ENCODE measurements at places on chromosomes 4 and X.
A peak's percentile ranks its signal among the peaks of the same experiment; 100 is the strongest.

GRCh38 chr4:187814737-187815465, 180.7 kb upstream of the ZFP42 start:
- peak; percentile 1 for DNase-seq

DNA sequence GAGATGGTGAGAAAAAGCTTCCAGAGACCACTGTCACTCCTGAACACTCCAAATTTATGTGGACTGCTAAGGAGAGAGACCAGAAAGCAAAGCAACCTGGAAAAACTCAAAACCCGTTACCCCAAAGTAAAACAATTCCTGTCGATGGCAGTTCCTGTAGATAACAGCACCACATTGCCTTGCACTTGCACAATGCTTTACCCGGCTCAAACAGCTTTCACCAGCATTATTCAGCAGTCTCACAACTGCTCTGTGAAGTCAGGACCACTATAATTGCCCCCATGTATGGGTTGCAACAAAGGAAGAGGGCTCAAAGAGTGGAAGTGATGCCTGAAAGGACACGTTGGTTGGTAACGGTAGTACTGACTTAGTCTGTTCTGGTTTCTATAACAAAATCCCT, 234.8 kb downstream of the BCOR start:
- no peak for DNase-seq

- DNase-seq = no peak
These were observed 235.2 kb downstream of the FRAS1 start for GRCh38 chr4:78292341-78292740.

DNA sequence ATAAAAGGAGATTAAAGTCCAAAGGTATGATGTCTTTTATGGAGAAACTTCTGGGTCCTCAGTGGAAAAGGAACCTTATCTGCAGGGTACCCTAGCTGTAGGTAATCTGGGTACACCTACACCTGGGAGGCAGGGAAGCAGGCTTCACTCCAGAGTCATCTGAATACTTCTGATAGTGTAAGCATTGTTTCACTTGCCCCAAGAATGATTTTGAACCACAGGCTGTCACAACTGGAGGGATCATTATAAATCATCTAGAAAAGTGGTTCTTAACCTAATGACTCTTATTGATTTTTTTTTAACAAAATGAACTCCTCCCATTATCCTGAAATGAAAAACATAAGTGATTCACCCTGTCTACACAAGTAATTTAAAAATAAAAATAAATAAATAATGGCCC, 44.0 kb upstream of the STK26 start:
- no peak for DNase-seq

DNA sequence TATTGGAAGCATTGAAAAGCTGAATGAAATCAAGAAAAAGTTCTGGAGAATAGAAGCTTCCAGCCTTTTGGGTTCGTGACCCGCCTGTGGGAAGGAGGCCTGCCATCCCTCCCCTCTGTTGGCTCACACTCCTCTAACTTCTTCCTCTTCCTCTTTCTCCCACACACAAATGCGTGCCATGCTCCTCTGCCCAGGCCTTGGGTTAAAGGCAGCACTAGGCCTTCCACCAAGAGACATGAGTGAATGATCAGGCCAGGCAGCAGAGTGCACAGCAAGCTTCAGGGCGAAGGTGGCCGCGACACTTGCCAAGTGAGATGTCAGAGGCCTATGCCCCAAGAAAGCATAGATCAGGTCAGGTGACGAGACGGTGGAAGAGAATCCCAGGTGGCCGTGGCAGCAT, 38.4 kb downstream of the FAM193A start:
- DNase-seq = no peak

DNA sequence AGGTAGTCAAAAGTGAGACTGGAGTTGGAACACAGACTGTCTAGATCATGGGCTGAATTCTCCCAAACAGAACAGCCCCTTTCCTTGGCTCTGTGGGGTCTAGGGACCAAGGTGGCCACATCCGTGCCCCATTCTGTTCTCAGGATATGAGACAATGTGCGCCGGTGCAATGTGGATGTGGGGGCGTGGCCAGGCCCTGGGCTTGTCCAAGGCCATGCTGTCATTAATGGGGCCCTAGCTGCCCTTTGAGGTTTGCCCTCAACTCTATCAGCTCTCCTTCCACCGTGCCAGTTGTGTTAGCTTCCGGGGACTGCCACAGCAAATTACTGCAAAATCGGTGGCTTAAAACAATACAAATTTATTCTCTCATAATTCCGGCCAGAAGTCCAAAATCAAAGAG, 312.6 kb downstream of the EVC2 start:
- no peak for DNase-seq

GRCh38 chr4:98581126-98581525, 77.3 kb downstream of the TSPAN5 start:
- no peak for DNase-seq

DNA sequence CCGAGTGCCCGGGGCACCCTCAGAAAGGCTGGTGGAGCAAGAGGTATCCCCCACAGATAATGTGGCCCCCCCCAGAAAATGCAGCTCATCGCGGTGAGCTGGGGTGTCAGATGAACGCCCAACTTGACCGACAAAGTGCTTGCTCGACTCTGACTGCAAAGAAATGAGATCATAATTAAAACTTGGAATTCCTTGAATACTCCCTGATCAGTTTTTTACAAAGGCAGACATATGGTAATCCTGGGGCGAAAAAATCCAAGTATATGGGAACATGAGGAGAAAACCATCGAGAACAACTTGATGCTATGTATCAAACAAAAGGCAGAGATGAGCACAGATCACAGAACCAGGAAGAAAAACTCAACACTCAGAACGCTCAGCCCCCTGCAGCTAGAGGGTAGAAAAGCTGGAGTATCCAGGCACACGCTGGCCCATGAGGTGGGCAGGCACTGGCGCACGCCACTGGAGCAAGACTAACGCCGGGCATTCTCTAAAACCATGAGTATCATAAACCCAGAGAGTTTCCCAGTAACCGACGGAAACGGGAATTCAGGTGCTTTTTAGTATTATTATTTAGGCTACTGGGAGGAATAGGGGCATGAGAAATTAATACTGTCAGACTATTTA, 127.3 kb downstream of the AFAP1 start:
- DNase-seq = no peak

GRCh38 chr4:66284991-66285451, 614.7 kb upstream of the EPHA5 start:
- no peak for DNase-seq

GRCh38 chr4:109025471-109026076, 262.7 kb upstream of the ETNPPL start:
- no peak for DNase-seq

DNA sequence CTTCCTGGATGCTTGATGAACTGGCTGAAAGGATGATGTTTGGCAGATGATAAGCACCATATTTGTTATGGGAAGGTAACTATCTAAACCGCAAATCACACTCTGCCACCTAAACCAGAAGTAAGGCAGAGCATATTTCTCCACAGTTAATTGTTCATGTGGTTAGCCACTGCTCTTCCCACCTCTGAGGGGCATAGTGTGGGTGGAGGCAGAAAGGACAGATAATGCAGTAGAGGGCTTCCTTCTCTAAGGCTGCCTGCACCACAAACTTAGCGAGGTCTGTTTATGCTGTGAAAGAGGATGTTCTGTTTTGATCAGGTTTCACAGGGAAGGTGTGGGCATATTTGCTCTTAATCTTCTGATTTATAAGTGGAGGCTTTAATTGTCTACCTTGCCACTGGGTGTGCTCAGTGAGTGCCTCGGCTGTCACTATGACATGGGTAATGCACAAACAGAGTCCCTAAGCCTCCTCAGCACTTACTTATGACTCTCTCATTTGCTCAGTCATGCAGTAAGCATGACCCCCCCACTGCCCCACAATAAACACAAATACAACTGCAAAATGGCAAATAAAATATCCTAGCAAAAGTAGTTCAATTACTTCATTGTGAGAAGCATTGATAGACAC, 401.0 kb downstream of the TMA16 start:
- peak; percentile 47 for DNase-seq

GRCh38 chr4:125091101-125091500, 223.7 kb upstream of the FAT4 start:
- no peak for DNase-seq

DNA sequence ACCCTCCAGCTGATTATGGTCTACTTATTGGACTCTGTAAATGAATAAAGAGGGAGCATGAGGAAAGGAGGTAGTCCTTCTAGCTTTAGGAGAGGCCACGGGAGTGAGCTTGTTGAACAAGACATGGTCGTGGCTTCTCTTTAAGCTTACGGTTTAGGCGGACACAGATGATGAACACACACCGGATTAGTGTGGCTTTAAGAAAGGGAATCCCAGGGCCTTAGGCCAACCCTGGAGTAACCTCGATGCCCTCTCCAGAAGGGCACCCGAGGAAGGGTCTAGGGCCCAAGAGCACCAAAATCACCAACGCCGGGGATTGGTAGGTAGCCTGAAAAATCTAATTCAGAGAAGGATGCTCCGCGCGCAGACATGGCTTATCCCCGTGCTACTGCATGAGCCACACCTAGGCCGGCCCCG, 39.4 kb downstream of the ERVMER34-1 start:
- no peak for DNase-seq

- DNase-seq = peak; percentile 3
These were observed 1.5 kb upstream of the FAM193A start for GRCh38 chr4:2534904-2535375.

DNA sequence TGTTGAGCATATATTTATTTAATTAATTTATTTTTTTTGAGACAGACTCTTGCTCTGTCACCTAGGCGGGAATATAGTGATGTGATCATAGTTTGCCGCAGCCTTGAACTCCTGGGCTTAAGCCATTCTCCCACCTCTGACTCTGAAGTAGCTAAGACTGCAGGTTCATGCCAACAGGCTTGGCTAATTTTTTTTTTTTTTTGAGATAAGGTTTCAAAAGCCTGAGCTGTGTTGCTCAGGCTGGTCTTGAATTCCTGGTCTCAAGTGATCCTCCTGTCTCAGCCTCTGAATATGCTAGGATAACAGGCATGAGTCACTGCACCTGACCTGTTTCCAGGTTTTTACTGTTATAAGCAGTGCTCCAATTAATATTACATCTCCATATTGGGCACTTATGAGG, 4.8 kb downstream of the ADD1 start:
- no peak for DNase-seq

GRCh38 chr4:40842725-40843423, 93.1 kb downstream of the NSUN7 start:
- no peak for DNase-seq

GRCh38 chrX:29775890-29776289, 439.5 kb upstream of the MAGEB2 start:
- no peak for DNase-seq

- DNase-seq = no peak
These were observed 21.2 kb downstream of the USP53 start for GRCh38 chr4:119233750-119234149.

GRCh38 chrX:40537310-40537709, 43.5 kb upstream of the ATP6AP2 start:
- DNase-seq = no peak

DNA sequence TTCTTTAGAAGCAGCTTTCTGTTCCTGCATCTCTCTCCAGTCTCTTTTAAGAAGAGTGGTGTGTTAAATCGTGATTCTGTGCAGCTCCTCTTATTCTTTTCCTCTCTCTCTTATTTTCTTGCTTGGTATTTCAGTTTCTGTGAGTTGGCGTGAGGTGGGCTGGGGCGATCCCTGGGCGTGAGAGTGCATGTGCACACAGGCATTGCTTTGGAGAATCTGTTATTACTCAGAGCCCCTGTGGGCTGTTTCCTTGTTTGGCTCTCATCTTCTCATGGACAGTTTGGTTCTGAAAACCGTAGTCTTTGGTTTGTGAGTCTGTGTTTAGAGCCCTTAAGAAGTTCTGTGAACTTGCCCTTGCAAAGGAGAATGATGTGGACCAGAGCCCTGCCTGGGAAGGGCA, 97.2 kb upstream of the CLNK start:
- DNase-seq = no peak

GRCh38 chrX:17584248-17584681, 153.0 kb upstream of the SCML1 start:
- DNase-seq = no peak

- DNase-seq = no peak
These were observed 215.5 kb upstream of the BCOR start for GRCh38 chrX:40313269-40313668.

- DNase-seq = no peak
These were observed 145.6 kb downstream of the AMELX start for GRCh38 chrX:11438767-11439166.

GRCh38 chrX:123267220-123267619, 83.1 kb downstream of the GRIA3 start:
- DNase-seq = no peak

DNA sequence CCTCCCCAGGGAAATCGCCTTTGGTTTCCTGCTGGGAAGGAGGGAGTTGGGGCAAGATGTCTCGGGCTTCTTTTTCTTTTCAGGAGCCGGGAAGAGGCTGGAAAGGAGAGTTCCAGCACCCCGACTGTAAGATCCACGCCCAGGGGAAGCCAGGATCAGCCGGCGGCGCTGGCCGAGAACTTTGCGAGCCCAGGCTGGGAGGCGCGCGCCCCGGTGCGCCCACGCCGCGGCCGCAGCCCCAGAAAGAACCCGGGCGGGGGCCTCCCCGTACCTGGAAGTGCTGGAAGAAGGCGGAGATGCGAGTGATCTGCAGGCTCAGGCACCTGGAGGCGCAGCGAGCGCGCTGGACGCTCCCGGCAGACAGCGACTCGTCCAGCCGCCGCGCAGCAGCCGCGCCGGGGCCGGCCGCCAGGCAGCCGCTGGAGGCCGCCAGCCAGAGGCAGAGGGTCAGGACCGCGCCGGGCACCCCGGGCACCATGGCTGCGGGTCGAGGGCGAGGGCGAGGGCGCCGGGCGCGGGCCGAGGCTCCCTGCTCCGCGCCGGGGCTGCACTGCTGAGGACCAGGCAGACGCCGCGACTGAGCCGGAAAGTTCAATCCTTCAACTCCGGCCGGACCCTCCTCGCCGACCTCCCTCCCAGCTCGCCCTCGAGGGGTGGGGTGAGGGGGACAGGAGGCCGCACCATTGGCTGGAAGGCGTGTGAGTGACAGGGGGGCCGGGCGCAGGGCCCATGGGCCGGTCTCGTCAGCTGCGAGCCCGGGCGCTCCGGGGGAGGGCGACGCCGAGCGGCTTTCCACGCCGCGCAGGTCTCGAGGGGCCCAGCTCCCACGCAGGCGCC, at the start of gene ANOS1:
ANOS1 (minus strand) TSS at position 579 of the 837 bp plus-strand sequence; CDS start at position 478, 101 bp downstream.
- no peak for DNase-seq

DNA sequence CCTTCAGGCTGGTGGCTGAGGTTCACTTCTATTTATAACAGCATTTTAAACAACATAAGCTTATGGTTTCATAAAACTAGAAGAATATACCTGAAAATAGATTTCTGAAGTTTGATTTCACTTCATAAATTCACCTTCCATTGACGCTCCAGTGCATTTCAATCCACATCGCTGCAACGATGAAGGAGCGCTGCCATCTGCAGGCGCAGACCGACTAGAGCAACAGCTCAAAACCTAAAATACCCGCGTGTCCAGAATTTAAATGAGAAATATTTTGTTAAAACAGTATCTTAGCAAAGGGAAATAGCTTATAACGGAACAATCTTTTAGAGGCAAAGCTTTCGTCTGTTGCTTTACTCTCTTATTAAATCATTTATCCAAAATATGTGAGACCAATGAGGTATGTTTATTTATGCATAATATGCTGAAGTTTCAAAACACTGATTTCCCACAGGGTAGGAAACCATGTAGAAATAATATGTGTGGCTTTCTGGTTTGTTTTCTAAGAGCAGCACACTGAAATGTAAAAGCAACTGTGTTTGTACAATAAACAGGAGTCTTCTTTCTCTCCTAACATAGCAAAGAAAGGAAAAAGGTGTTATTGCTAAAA, 816.4 kb upstream of the FRG1 start:
- no peak for DNase-seq
